ENCODE measurements at places on chromosomes 13 and 19.

DNA sequence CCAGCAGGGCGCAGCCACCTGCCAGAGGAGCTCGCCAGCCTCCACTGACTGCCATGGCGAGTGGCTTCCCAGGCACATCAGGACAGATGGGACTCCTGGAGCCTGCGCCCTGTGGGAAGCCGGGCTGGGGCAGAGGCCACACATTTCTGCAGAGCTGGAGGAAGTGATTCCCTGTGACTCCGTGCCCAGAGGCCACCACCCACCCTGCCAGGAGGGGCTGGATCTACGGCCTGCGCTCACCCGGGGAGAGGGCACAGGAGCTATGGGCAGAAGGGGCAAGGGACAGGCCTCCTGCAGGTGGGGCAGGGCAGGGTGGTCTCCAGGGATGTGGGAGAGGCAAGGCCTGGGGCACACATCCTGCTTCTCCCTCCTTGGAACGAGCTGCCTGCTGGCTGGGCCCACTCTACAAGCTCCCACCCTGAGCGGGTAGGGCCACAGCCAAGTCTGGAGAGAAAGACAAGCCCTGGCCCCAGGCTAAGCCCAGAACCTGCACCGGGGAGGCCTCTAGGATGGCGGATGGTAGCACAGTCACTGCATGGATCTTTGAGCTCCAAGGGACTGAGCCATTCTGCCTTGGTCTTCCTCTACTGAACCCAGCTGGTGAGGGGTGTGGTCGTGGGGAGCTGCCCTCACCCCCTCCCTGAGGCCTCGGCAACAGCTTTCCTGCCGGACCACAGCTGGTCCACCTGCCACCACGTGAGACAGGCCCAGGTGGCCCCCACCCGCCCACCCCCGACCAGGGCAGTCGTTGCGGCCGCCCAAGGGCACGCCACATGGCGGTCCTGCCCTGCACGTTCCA is 40.6 kb downstream of the CEBPG start:
- DNase-seq, result no peak

- DNase-seq, result no peak
These were observed 398.9 kb upstream of the ZNF507 start for GRCh38 chr19:31946491-31946890.

- DNase-seq, result no peak
These were observed 43.3 kb downstream of the RFX2 start for GRCh38 chr19:6066661-6067646.

- no peak for DNase-seq
These were observed 35.0 kb downstream of the FAM124A start for GRCh38 chr13:51257187-51257586.

- no peak for DNase-seq
These were observed 11.8 kb downstream of the SH3GL1 start for GRCh38 chr19:4388337-4389063.

GRCh38 chr13:79423801-79424642 is 18.0 kb upstream of the RBM26 start:
- DNase-seq, result no peak

- no peak for DNase-seq
These were observed 23.9 kb upstream of the METTL21C start for GRCh38 chr13:102718746-102719145.

- no peak for DNase-seq
These were observed 110.8 kb downstream of the TNFRSF19 start for GRCh38 chr13:23680845-23681669.

DNA sequence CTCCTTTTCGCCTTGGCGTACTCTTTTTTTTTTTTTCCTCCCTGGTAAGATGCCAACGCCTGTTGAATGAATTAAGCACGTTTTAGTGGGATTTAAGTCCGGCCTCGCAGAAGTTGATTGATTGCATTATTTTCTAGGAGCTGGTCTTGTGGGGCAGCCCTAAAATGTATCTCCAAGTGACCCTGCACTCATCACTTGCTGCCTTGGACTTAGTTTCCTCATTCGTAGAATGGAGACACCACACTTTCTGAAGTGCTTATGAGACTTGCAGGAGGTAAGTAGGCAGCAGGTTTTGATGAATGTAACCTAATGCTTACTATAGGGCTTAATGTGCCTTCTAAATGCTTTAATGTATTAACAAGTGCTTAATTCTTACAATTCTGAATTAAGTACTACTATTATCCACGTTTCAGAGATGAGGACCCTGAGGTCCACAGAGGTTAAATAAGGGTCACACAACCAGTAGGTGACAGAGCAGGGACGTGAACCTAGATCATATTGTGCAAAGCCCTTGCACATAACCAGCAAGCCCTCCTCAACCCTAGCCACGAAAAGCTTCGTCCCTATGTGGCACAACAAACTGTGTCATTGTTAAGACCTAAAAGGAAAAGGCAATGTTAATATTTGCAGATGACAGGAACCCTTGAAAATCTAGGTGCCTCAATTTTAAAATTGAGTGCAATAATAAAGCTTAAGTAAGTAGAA is 514 bp upstream of the ARGLU1 start:
- DNase-seq, result no peak

DNA sequence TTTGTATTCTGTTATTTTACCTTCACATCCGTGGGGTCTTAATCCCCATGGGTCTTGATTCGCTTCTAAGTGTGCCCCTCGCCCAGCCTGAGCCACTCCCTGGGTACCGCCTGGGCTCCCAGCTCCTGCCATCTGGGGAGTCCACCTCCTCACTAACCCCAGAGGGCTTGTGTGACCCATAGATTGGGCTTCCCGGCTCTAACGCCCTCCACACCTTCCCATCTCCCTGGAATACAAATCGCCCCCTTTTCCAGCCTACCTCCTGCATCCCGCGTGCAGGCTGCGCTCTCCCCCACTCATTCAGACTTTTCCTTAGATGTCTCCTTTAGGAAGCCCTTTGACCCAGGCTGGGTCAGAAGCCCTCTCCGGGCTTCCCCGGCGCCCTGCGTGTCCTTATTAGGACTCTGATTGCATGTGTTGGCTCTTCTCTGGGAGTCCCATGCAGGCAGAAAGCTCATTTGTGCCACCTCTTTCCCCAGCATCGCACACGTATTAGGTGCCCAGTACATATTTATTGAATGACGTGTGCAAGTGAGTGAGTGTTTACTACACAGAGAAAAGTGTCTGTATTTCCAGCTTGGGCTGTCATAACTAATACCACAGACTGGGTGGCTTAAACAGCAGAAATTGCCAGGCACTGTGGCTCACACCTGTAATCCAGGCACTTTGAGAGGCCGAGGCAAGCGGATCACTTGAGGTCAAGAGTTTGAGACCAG is 757 bp downstream of the CCDC124 start:
- no peak for DNase-seq

DNA sequence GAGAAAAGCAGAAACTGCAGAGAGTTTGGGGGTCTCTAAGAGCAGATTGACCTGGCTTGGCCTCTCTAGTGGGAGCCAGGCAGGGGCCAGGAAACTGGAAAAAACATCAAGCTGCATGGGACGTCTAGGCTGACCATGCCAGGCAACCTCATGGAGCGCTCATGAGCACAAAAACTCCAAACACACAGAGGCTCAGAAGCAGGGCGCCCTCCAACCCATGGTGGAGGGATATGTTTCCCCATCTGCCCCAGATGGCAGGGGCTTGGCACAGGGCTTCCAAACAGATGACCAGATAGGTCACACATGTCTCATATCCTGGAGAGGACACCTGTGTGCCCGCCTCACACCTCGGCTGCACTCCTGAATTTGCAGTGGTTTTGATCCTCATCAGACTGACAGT is 879.0 kb downstream of the UQCRFS1 start:
- DNase-seq, result no peak

GRCh38 chr19:42066075-42066754 is 3.8 kb downstream of the GRIK5 start:
- no peak for DNase-seq

DNA sequence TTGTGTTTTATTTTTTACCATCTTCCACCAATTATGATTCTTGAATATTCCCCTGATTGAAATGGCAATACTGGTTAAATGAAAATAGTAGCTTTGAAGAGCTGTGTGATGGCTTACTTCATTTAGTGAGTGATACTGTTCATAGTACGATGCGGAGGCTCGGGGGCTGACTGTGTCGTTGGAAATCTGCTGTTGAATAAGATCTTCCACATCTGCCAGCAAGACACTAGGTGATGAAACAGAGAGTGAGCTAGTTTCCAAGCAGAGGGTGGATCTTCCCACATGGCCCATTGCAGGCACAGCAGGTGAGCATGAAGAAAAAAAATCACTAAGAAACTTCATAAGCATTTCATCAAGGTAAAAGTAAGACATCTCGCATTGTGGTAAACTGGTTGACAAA is 22.5 kb downstream of the CPB2 start:
- no peak for DNase-seq

DNA sequence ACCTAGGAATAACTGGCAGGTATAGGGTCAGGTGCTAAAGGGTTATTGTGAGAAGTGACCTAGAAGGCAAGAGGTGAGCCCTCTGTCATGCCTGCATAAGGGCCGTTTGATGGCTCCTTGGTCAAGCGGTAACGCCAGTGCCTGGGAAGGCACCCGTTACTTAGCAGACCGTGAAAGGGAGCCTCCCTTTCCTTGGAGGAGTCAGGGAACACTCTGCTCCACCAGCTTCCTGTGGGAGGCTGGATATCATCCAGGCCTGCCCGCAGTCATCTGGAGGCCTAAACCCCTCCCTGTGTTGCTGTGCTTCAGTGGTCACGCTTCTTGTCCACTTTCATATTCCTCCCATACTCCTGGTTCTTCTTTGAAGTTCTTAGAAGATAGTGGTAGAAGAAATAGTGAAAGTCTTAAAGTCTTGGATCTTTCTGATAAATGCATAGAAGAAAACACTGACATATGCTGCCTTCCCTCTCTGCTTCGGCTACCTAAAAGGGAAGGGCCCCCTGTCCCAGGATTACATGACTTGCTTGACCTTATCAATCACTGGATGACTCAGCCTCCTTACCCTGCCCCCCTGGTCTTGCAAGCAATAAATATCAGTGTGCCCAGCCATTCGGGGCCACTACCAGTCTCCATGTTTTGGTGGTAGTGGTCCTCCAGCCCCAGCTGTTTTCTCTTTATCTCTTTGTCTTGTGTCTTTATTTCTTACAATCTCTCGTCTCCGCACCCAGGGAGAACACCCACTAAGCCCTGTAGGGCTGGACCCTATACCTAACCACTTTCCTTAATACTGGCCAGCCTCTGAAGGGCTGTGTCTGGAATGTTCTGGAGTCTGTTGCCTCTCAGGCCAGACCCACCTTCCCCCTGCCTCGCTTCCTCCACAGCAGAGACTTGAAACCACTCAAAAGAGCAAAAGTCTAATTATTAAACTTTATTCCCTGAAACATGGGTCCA is 16.1 kb upstream of the ABCC4 start:
- DNase-seq, result no peak

DNA sequence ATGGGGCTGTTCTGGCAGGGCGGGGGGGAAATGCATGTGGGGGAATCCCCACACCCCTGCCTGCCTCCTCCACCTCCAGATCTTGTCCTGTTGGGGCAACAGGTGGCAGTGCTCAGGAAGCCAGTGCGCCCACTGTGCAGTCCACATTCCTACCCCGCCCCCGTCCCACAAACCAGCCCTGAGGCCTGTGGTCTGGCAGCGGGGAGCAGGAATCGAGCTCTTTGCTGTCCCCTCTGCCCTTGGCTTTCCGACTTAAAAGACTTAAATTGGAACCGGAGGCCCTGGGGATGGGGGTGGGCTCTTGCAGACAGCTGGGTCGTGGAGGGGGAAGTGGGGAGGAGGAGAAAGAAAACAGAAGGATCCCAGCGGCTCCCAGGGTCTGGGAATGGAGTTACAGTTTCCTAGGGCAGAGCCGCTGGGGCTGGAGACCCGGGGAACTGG is 4.3 kb downstream of the NANOS3 start:
- no peak for DNase-seq

- no peak for DNase-seq
These were observed 354.3 kb downstream of the KLF12 start for GRCh38 chr13:73779881-73780280.

GRCh38 chr19:10543059-10543419 is 665 bp upstream of the ATG4D start:
- no peak for DNase-seq

DNA sequence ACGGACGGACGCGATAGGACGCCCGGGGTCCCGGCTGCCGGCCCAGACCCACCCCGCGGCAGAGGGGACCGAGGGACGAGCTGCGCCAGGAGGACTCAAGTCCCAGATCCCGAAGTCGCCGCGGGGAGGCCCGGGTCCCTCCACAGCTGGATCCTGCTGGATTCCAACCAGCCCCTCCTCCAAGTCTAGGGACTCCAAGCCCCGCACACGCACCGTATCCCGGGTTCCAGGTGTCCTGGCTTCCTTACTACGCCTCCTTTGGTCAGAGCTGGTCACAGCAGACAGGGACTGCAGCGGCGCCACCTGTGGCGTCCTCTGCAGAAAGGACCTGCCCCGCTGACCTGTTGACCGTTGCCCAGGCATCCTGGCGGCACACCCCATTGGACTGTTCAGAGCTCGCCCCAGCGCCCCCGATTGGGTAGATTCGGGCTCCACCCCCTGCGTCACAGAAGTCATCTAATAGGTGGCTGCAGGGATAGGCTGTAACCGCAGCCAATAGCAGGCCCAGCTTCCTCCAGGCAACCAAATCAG is 29.0 kb upstream of the ZNF709 start:
- no peak for DNase-seq

GRCh38 chr13:113951246-113951999 is 22.5 kb downstream of the C13orf46 start:
- DNase-seq, result peak; percentile 32

GRCh38 chr13:52884429-52885010 is 36.1 kb upstream of the PCDH8 start:
- no peak for DNase-seq

- DNase-seq, result no peak
These were observed 10.4 kb downstream of the MYO1F start for GRCh38 chr19:8566855-8567254.

DNA sequence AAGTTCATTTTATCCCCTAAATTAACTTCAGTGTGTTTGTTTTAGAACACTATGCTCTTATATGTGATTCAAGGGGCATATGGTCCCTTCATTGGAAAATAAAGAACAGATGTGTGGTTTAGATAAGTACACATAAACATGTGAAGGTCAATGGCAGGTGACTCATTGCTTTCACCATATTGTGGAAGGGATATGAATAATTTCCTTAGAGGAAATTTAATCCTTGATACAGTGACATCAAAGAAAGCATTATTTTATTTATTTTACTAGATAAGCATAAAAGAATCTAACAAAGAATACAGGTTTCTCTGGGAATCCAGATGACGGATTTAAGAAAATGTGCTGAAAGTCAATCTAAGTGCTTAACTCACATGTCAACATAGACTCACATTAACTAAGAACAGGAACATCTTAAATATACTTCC is 373.5 kb downstream of the KCTD12 start:
- DNase-seq, result no peak

DNA sequence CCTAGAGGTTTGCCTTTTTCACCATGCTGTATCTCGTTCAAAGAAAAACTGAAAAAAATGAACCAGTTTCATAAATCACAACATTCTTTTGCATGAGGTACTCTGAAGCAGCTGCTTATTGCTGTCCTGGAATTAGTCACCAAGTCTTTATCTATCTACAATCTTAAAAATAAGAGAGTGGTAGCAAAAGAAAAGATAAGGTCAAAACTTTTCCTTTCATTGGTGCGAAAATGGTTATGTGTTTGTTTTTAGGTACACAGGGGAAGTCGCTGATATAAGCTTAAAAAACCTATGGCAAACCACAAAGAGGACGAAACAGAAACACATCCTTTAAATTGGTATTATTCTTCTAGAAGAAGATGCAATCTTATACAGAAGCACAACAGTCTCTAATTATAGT is 20.7 kb downstream of the OBI1 start:
- DNase-seq, result no peak

- DNase-seq, result no peak
These were observed 53.0 kb downstream of the ZAR1L start for GRCh38 chr13:32262165-32262564.

All from stimulated activated CD4-positive, alpha-beta T cell treated with anti-CD3 and anti-CD28 coated beads, Interleukin-1b, Interleukin-23, amount 100 ng/mL, for 1 hour (primary cell).